CD4-positive, alpha-beta T cell treated with Interferon alpha-2 for 1 hour (primary cell): ENCODE measurements at places on chromosomes 2 and 18.

DNA sequence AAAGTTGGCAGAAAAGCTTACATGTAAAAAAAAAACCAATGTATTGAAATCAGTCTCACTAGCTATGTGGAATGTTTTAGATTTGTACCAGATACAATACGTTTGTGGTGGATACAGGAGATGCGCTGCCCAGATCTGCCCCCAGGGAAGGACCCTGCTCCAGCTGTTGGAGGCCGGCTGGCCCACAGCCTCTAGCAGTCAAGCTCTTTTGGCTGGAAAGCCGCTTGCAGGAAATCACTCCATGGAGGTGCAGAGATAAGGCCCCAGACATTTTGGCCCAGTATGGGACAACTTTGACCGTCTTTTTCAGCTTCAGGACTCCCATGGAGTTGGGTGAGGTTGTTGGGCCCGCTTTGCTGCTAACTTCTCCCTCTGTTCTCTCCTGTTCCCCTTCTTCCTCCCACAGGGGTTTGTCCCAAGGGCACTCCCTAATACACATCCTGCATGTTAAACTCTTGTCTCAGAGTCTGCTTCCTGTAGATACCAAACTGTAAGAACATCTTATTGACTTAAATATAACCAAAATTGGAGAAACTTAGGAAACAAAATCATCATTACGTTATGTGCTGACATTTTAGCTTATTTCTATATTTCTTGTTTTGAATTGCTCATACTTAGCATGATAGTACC lies 1.7 kb upstream of the QPCT start:
- no peak for DNase-seq

GRCh38 chr2:215797676-215798075 lies 215.7 kb downstream of the MREG start:
- DNase-seq = no peak

DNA sequence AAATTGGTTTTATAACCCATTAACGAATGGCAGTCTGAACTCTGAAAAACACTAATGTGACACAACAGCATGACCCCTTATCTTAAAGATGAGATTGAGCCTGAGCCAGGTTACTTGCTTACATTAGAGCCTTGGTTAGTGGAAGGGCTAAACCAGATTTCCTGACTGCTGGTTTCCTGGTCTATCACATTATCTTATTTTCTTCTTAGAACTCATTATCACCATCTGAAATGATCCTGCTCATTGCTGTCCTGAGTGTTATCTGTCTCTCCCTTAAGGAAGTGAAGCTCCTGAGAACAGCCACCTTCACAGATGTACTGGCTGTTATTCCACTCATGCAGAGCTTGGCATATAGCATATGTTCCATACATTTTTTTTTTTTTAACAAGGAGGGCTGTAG lies 9.0 kb upstream of the NRP2 start:
- no peak for DNase-seq

GRCh38 chr2:127174136-127174535 lies 46.0 kb downstream of the CYP27C1 start:
- DNase-seq = no peak

GRCh38 chr2:75505012-75505411 lies 55.7 kb downstream of the EVA1A start:
- no peak for DNase-seq
